ENCODE measurements at places on chromosomes 12 and 14.

DNA sequence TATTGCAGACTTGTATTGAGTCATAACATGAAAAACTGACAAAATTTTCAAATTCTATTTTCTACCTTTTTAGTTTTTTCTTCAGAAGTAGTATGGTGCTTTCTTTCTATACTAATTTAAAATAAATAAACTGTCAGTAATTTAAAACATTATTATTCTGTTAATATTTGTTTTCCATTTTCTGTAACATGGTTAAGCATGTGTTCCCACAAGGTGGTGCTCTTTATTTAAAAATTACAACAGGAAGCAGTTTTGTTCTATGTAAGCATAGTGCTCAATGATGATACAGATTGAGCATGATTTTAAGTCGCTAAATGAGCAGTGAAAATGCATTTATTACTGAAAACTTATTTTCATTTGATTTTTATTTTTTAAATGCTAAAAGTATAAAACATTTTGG, 114.6 kb downstream of the PPFIA2 start:
- no peak for ATAC-seq

DNA sequence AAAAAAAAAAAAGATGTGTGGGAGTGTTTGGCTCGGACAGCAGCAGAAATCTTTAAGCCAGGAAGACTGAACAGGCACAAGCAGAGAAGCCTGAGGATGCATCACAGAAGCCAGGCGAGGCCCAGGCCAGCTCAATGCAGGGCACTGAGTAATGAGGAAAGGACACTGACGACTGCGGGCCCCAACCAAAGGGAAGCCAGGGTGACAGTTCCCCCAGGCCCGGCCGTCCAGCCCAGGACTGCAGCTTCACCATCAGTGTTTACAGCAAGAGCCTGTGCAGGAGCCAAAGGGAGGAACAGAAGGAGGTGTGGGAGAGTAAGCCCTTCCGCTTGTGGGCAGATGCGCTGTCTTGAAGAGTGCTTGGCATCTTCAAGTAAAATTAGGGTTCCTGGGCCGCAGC, 205.3 kb upstream of the SFSWAP start:
- ATAC-seq: no peak

- ATAC-seq: no peak
These were observed 32.9 kb upstream of the HSP90B1 start for GRCh38 chr12:103897316-103897715.

GRCh38 chr12:92745856-92746550, 43.2 kb downstream of the PLEKHG7 start:
- ATAC-seq: no peak

- ATAC-seq: no peak
These were observed 14.1 kb upstream of the NUMB start for GRCh38 chr14:73472185-73473114.

GRCh38 chr14:69812711-69813110, 15.7 kb upstream of the SLC10A1 start:
- no peak for ATAC-seq

- peak; percentile 88 for ATAC-seq
These were observed 23.2 kb upstream of the RAP1B start for GRCh38 chr12:68587448-68587873.
